Immature natural killer cell (primary cell): ENCODE measurements at places on chromosomes 13 and 19. TPM values are rescaled to one million over a fixed set of nuclear protein-coding genes. Genes with fewer than 3 reads are reported as not detected.

DNA sequence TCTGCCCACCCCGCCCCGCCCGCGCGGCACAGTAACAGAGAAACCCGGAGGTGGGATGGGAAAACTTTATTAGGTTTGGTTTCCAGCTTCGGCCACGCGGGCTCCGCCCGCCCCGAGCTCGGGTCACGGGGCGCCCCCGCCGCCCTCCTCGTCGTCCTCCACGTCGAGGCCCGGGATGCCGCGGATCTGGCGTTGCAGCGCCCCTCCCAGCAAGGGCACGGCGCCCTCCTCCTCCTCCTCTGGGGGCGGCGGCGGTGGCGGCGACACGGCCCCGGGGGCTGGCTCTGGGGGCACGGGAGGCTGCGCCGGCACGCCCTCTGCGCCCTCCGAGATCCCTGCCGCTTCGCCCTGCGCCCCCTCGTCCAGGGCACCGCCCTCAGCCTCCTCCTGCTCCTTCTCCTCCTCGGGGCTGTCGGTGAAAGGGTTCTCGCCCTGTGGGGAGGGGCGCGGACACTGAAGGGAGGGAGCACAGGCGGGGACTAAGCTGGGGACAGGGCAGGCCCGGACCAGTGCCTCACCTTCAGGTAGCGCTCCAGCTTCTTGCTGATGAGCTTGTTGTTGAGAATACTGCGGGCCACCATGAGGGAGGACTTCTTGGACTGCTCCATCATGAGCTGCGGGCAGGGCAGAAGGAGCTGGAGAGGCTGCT, 536 bp upstream of the AKAP8 start:
- H3K4me3 ChIP-seq: peak overlapping the region; percentile 94
- no peaks in the 10 kb centered on the region for H3K36me3 ChIP-seq
- H3K27ac ChIP-seq: peak overlapping the region; percentile 76
- no peak for DNase-seq

DNA sequence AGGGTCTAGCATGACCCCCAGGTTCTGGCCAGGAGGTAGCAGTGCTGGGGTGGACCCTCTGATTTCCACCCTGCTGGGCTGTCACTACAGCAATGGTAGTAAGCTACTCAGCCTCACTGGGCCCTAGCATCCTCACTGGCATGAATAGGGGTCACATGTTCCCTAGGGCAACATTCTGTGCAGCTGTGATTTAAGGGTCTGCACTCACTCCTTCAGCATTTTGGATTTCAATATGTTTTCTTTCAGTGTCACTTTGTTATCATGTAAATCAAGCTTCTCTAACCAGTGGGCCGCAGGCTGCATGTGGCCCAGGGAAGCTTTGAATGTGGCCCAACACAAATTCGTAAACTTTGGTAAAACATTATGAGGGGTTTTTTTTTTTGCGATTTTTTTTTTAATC, 57.8 kb downstream of the SPATA13 start:
- H3K27me3 ChIP-seq: peaks cover 1% of the 10 kb centered on the region
- H3K27ac ChIP-seq: no peak overlapping the region
- no peak overlapping the region for H3K4me3 ChIP-seq
- H3K4me1 ChIP-seq: peaks cover 23% of the 10 kb centered on the region

DNA sequence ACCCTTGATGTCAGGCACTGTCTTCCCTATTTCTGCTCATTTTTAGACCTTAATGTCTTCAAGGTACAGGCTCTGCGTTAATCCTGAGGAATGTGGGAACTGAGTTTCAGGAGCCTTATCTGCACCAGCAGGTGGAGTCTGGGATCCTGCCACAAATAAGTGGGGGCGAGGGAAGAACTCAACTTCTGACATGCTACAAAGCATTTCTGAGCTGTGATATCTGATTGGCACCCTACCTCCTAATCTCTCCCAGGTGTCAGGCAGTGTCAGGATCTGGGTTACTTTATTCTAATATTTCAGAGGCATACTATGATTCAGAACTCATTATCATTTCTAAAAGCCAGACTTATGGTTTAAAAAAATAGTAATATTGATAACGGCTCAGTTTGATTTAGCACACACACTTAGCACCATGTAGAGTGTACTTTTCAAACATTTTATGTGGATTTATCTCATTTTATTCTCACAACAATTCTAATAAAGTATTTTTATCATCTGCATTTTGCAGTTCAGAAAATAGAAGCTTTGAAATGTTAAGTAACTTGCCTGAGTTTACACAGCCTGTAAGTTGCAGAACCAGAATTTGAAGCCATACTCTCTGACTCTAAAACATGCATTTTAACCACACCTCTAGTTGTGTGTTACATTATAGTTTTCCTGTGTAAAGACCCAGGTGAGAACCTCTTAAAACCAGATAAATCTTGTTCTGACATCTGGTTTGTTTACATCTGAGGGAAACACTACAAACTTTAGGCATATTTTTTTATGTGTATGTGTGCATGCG, 358.6 kb downstream of the TDRD3 start:
- H3K4me1 ChIP-seq: no peaks in the 10 kb centered on the region
- no peaks in the 10 kb centered on the region for H3K27me3 ChIP-seq
- no peak overlapping the region for H3K27ac ChIP-seq

Gene SPRED3
- not detected for polyA plus RNA-seq
